ENCODE measurements at places on chromosomes 5 and 9. TPM values are rescaled to one million over a fixed set of nuclear protein-coding genes. Genes with fewer than 3 reads are reported as not detected.

- DNase-seq: no peak
Observed at GRCh38 chr9:27108981-27109541, at the start of gene TEK. Gene TEK (plus strand): TSS chr9:27109225. CDS start chr9:27109591, 366 bp downstream.

DNA sequence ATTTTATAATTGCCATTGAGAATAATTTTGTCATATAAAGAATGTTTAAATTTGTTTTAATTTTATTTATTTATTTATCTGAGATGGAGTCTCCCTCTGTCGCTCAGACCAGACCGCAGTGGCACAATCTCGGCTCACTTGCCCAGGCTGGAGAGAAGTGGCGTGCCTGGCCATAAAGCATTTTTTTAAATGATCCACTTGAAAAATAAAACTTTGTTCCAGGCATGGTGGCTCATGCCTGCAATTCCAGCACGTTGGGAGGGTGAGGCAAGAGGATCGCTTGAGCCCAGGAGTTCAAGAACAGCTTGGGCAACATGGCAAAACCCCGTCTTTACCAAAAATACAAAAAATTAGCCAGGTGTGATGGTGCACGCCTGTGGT is 2.1 kb upstream of the SIT1 start:
- DNase-seq: peak; percentile 41

GRCh38 chr5:37722236-37723161 is 117.3 kb downstream of the GDNF start:
- no peak for DNase-seq

DNA sequence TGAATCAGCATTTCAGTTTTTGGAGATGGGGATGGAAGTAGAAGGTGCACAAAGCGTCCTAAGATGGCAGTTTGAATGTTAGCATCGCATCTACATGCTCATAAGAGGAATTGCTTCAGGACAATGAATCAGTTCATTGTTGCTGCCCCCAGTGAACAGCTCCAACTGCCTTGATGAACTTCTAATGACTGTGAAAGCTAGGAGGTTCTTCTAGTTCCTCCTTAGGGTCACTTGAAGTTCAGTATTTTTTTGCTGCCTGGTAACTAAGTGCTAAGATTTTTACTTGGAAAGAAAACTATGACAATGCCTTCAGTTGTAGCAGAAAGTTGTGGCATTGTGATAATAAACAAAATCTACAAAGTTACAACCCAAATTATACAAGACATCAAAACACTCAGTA is 271.6 kb downstream of the RAB3C start:
- DNase-seq: no peak

GRCh38 chr9:89799221-89799620 is 194.4 kb downstream of the GADD45G start:
- DNase-seq: no peak

GRCh38 chr5:157431544-157432200 is 28.3 kb upstream of the NIPAL4 start:
- DNase-seq: no peak

- no peak for DNase-seq
Observed at GRCh38 chr5:155836089-155836803, 490.7 kb upstream of the SGCD start.

GRCh38 chr9:135902655-135903357 is 4.5 kb downstream of the CAMSAP1 start:
- no peak for DNase-seq

- DNase-seq: no peak
Observed at GRCh38 chr5:6545770-6546690, 86.8 kb downstream of the NSUN2 start.

DNA sequence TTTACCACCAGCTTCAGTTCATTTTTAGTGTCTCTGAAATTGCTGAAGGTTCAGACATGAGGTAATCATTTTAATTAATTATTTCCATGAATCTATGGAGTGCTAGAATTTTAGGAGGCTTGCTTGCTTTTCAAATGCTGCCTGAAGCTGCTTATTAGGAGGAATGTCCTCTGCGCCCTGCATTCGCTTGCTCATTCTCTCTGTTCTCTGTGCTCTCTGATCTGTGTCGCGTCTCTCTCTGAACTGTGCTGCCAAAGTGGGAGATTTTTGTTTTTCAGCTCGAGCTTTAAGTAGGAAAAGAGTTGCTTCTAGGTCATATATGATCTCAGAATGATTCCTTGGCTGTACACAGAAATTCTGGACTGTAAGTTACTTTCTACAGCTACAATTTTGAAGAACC is 101.7 kb upstream of the PRR16 start:
- DNase-seq: no peak

DNA sequence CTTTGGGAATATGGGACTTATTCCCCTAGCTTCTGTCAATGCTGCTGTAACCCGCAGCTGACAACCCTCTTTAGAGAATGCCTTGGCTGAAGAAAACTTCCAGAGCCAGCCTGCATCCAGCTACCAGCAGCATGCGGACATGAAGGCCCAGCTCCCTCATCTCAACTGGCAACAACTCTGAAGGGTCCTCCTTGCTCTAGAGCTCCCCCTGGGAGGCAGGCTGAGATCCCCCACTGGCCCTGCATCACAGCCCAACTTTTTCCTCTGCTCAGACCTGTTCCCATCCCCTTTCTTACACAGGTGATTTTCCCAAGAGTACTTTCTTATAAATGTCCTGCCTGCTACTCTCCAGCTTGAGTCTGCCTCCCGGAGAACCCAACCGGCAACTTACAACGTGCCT is 18.7 kb upstream of the WNT8A start:
- no peak for DNase-seq

- no peak for DNase-seq
Observed at GRCh38 chr9:136140966-136141365, 22.3 kb upstream of the TMEM250 start.

DNA sequence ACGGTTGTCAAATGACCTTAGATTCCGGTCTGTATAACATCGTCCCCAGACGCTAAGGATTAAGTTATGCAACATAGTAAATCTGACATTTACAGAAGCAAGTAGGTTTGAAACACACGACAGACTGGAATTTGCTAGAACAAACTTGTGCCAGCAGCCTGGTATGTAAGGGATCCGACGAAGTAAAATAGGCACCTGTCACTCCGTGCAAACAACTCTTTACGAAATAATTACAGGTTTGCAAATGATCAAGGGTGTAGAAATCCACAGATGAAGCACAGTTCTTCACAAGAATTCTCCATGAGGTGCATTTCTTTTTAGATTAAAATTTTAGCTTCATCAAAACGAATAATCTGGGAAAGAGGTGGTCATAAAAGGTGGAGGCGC is 508 bp downstream of the MOCS2 start:
- DNase-seq: no peak

DNA sequence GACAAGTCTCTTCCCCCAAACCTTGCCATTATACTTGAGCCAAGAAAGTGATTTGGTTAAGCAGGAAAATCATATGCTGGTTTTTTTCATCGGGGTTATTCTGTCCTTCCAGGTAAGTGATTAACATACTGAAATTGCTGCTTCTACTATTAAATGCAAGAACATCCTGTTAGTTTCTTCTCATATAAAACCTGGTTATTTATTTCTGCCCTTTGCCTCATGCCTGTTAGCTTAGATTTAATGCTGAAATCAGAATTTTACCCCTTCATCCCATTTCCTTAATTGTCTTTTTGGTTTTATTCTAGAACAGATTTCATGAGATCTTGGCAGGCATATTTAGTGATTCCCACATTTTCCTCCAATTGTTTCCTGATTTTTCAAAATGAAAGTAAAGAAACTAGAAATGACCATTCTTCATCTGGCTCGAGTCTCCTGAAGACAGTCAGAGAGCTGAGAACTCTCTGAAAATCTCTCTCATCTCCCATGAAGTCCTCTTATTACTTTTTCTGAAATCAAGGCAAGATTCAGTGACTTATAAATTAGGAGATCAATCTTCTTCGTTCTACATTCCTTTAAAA is 132.9 kb downstream of the NFIB start:
- no peak for DNase-seq

DNA sequence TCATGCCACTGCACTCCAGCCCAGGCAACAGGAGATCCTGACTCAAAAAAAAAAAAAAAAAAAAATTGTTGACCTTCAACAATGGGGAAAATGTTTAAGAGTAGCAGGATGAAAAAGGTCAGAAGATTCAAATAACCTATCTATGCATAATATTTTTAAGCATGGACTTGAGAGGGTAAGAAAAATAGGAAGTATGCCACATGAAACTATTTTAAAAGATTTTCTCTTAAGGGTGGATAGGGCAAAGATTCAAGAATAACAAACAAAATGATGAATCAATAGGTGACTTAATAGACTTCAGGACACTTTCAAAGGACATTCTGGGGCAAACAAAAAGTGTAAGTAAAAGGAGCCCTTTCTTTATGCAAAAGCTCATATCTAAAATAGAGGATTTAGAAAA is 3.2 kb downstream of the TEX48 start:
- no peak for DNase-seq

DNA sequence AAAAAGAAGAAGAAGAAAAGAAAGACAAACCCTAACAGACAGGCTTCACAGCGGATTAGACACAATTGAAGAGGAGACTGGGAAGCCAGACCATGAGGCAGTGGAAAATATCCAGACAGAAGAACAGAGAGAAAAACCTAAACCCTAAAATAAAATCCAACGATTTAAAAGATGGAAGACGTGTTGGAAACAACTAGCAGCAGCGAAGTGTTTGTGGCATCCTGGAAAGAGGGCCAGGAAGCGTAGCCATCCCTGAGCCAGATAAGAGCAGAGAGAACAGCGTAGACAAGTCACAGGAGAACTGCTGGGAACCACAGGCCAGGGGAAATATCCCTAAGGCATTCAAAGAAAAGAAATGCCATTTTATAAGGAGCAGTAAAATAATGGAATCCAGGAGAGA is 39.7 kb upstream of the NKD2 start:
- DNase-seq: no peak

DNA sequence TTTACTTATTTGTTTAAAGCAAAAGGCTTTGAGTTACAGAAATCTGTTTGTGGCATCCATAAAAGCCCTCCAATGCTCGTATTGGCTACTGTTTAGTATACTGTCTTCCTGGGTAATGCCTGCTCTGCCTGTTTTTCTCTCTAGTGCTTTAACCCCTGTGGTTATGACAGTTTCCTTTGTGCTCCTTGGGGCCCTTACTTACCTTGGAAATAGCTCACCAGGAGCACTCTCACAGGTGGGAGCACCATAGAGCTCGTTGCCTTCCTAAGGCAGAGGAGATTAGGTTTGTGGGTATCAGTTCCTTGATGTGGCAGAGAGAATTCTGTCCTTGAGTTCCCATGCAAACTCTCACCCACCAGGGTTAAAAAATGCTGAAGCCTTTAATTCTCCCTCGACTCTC is 242.8 kb downstream of the CDH18 start:
- DNase-seq: no peak

DNA sequence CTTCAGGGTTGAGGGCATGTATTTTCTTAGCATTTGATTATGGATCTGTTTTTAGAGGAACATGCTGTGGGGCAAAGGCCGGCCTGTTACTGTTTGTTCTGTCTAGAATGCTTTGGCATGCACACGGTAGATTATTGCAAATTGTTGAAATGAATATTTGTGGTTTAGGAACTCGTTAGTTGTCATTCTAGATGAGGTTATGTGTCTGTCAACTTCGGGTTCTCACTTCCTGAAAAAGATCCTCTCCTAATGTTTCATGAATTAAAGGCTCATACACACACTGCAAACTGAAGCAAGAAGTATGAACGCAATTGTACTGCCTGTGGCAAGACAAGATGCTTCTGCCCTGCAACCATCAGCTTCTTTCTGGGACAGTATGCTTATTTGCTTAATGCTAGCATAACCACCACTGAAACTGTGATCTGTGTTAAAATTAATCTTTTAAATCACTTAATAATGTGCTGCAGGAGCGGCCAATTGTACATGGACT is 99.6 kb downstream of the BASP1 start:
- no peak for DNase-seq

- no peak for DNase-seq
Observed at GRCh38 chr9:110029429-110029955, 178.5 kb downstream of the C9orf152 start.

DNA sequence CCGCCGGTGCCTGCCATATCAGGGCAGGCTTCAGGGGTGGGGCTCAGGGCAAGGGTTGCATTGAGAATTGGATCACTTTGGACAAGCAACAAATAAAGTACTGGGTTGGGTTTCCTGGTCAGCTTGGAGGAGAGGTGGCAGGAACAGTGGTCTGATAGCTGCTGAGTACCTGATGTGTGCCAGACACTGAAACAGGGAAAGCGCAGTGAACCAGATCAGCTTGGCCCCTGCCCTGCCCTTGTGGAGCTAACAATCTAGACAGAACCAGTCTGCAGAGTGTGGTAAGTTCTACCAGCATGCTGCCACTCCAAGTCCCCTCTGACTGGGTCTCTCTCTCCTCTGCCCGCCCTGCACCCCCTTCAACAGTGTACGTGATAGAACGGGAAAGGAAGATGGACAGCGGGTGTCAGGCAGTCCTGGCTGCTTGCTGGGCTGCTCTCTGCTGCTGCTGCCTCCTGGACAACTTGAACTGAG is 53.4 kb downstream of the CYSTM1 start:
- peak; percentile 72 for DNase-seq

DNA sequence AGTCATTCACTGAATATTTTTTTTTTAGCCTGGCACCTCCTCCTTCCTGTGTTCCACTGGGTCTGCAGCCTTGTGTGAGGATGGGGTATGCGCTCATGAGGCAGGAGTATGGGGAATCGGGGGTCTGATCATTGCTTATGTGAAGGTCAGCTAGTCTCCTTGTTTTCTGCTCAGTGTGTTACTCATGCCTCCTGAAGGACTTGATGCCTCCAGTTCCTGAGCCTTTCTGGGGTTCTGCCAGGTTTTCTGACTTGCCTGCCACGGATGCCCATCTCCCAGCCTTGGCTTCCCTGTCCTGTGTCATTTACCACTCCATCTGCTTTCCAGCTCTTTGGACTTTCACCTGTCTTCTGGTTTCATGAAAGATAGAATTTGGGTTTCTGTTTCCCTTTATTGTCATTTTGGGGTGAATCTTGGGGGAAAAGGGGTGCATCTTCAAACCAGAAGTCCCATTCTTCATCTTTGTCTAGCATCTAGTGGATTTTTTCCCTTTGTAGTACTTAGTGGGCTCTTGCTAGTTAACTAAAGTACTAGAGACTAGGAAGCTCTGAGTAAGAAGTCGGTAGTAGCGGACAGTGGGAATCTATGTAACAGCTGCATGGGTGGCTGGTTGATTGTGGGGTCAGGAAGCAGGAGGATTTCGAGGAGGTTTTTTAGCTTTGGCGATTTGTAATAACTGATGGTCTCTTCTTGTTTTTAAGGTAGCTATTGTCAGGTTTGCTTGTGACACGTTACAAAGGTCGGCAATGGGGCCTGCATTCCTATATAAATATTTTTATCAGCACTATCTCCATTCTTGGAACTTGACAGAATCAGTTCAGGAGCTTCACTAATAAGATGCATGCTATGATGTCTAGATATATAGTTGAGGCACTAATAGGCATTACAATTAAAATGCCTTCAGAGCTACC is 8.2 kb downstream of the OTULIN start:
- DNase-seq: no peak

- no peak for DNase-seq
Observed at GRCh38 chr5:92713335-92713743, 867.7 kb downstream of the NR2F1-AS1 start.

Gene TRAF1
- total RNA-seq: 2.8 TPM

Gene TEK
- 4.2 TPM for total RNA-seq

Gene STPG3
- total RNA-seq: not detected

Gene SREK1IP1
- total RNA-seq: 13.7 TPM

Gene PCDHB15
- total RNA-seq: 0.49 TPM

Gene ABO
- 95.1 TPM for total RNA-seq

Gene SETD9
- total RNA-seq: 26.3 TPM

Gene SRA1
- 39.0 TPM for total RNA-seq

Gene LCN2
- total RNA-seq: 358 TPM

Gene COL15A1
- total RNA-seq: 9.5 TPM

Gene PCDHB9
- 0.61 TPM for total RNA-seq

Gene GRAMD2B
- 52.2 TPM for total RNA-seq

Gene CCDC112
- 8.4 TPM for total RNA-seq
